Daoy (cell line): ENCODE measurements at places on chromosomes 13 and 19.
A peak's percentile ranks its signal among the peaks of the same experiment; 100 is the strongest.

- DNase-seq: peak; percentile 48
These were observed 57.8 kb downstream of the IER2 start for GRCh38 chr19:13207846-13208671.

DNA sequence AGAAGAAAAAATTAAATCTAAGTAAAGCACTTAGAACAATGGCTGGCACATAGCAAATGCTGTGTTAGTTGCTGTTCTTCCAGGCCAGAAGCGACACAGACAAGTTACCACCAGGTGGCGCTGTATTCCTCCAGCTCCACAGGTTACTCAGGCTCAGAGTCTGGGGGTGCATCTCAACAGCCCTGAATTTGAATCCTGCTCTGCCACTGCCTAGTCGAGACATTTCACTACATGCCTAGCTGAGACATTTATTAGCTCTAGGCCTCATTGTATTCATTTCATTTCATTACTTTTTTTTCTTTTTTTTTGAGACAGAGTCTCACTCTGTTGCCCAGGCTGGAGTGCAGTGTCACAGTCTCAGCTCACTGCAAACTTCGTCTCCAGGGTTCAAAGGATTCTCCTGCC is 16.4 kb upstream of the CYP2B6 start:
- DNase-seq: peak; percentile 77

- DNase-seq: no peak
These were observed 116.6 kb downstream of the CDK8 start for GRCh38 chr13:26370553-26370952.

- peak; percentile 16 for DNase-seq
These were observed 500.9 kb upstream of the HTR2A start for GRCh38 chr13:47397739-47398138.

GRCh38 chr13:66546534-66547379 is 683.4 kb downstream of the PCDH9 start:
- no peak for DNase-seq

DNA sequence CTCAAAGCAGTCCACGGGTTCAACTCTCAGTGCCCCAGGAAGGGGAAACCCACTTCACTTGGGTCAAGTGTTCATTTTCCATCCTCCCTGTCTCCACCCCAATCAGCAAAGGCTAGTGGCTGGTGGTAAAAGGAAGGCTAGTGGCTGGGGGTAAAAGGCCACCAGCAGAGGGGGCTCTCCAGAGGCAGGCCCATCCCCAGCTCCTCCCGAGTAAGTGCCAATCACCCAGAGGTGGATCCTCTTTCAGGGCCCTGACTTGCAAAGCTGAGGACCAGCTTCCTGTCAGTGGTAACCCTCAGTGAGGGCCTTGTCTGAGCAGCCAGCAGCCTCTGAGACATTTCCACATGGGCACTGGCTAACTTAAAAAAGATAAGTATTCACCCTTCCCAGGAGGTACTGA is 22.0 kb upstream of the TPT1 start:
- DNase-seq: no peak

DNA sequence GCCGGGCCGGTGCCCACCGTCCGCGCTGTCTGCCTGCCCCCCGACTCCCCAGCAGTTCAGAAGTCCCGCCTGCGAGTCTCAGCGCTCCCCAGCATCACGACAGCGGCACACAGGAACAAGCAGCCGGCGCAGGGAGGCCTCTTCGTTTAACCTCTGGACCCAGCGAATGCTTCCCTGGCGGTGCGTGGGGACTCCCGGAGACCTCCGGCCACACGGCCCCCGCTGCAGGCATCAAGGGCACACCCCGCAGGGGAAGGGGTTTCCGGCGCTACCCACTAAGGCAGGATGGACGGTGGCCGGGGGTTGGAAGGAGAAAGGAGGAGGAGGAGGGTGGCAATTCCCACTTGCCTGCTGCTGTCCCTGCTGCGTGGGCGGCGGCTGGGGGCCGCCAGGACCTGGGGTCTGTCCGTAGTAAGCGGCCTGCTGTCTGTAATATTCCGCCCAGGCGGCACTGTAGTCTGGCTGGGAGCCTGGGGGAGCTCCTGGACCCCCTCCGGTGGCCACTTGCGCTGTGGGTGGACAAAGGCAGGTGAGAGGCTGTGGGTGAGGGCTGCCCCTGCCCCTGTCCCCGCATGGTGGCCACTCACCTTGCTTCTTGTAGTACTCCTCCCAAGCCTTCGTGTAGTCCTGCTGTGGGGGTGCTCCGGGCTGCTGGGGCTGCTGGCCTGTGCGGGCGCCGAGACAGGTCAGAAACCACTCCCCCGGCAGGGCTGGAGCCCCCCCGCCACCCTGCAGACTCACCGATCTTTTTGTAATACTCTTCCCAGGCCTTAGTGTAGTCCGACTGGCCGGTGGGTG is 9.6 kb downstream of the KHSRP start:
- no peak for DNase-seq

- no peak for DNase-seq
These were observed 284.8 kb downstream of the RBM26 start for GRCh38 chr13:79121286-79121685.

DNA sequence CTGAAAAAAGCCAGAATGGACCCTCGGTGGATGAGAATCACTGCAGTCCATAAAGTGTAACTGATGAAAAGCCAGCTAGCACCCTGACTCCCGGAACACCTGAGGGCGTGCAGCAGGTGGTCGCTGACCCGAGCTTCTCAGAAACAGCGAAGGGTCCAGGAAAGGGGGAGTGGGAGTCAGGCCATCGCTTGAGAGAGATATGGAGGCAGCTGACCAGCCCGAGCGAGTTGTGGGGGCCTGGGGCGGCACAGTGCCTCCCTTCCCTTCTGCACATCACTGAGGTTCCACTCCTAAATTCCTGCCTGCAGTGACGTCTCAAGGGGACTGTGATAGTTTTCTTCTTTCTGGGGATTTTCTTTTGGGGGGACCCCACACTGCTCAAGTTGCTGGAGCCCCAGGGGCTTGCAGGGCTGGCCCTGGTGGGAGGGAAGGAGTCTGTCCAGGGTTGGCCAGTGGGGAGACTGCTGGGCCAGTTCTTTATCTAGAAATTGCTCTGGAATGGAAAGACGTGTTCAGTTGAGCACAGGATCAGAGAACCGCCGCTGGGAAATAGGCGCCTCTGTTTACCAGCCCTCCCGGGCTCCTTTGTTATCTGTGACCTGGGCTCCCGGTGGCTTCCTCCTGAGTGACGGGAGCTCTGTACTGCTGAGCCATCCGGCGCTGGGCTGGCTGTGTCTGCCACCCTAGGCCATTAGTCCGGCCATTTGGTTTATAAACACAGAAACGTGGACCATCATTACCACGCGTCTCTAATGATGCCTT is 71.3 kb downstream of the RAB20 start:
- DNase-seq: no peak

DNA sequence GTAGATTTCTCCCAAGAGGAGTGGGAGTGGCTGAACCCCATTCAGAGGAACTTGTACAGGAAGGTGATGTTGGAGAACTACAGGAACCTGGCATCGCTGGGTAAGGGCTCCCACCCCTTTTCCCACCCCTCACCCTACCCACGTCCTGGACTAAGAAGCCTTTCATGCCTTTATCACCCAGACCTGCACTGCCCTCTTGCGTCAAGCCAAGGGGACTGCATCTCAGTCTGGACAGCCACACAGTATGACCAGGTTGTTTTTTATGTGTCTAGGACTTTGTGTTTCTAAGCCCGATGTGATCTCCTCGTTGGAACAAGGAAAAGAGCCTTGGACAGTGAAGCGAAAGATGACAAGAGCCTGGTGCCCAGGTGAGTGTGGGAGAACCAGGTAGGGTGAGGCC is 8.8 kb downstream of the ZFP28 start:
- peak; percentile 3 for DNase-seq

GRCh38 chr13:37868691-37869505 is 674 bp downstream of the TRPC4 start:
- DNase-seq: no peak

- DNase-seq: no peak
These were observed 223.5 kb downstream of the KLF12 start for GRCh38 chr13:73910733-73911132.
